ENCODE measurements at places on chromosomes 5 and 9. TPM values are rescaled to one million over a fixed set of nuclear protein-coding genes. Genes with fewer than 3 reads are reported as not detected.
A peak's percentile ranks its signal among the peaks of the same experiment; 100 is the strongest.

- DNase-seq: no peak
These were observed 6.5 kb downstream of the OGN start for GRCh38 chr9:92397853-92398252.

Gene P4HA2
- total RNA-seq: 217 TPM

DNA sequence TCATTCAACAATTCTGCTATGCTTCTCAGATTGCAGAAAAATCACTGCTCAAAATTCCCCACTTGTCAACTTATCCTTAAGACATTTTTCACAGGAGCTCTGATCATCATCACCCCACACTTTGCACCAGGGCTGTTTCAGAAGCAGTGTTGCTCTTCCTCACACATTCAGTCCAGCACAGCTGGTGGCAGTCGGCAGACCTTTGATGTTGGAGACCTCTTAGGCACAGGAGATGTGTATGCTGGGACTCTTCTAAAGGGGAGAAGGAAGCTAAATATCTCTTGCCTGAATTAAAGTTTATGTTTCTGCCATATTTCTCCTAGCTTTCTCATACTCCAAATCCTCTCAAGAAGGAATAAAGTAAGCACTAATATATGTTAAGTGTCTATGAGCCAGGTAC, 44.8 kb upstream of the SSBP2 start:
- no peak for DNase-seq

- no peak for DNase-seq
These were observed 47.3 kb upstream of the CEP78 start for GRCh38 chr9:78188594-78188993.

- DNase-seq: no peak
These were observed 665 bp upstream of the INSL4 start for GRCh38 chr9:5230554-5230953.

- no peak for DNase-seq
These were observed 113.2 kb upstream of the ELL2 start for GRCh38 chr5:96074870-96075269.

Gene SLC36A3
- not detected for total RNA-seq

GRCh38 chr5:59842999-59843398, 50.5 kb downstream of the PDE4D start:
- peak; percentile 42 for DNase-seq

GRCh38 chr5:37248421-37248969, 681 bp downstream of the CPLANE1 start:
- DNase-seq: peak; percentile 43

Gene DAB2IP
- total RNA-seq: 4.4 TPM

Gene MED27
- total RNA-seq: 34.9 TPM

- DNase-seq: no peak
These were observed 32.3 kb downstream of the TMEM174 start for GRCh38 chr5:73205305-73205704.

Gene SPATA31A3
- total RNA-seq: not detected

- no peak for DNase-seq
These were observed 62.3 kb downstream of the AP3B1 start for GRCh38 chr5:78232163-78232562.

GRCh38 chr9:125989524-125990180, 242.5 kb downstream of the PBX3 start:
- DNase-seq: no peak

Gene IL5
- not detected for total RNA-seq

DNA sequence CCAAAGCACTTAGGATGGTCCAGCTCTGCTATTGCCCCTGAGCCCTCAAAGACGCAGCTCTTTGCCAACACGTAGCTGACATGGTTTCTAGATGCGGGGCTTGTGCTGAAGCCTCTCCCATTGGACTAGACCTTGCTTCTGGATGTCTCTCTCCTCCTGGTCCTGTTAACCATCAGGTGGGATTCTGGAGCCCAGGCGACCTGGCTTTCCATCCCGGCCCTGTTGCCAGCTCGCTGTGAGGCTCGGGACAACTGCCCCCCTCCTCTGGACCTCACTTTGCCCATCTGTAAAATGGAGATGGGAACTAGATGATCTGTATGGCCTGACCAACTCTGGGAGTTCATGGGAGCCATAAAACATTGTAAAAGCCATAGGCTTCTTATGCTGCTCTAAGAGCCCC, 4.0 kb downstream of the DBH start:
- DNase-seq: no peak

DNA sequence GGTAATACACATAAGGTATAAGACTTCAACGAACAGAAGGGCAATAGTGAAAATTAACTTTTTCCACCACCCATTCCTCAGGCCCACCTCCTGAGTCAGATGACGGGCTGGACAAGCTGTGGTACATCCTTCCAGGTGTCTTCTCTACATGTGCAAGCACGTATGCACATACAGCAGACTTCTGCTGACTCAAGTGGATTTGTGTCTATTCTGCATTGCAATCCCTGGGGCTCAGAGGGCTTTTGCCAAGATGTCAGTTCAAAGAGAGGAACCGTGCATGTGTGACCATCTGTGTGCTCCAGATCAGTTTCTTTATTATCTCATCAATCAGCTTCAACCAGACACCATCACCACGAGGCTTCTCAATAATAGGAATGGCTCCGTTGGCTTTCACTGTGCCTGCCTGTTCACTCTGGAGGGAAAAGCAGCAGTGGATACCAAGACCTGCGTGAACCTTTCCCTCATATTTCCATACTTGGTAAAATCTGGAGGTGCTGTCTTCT, 288.4 kb downstream of the MTRR start:
- DNase-seq: no peak

DNA sequence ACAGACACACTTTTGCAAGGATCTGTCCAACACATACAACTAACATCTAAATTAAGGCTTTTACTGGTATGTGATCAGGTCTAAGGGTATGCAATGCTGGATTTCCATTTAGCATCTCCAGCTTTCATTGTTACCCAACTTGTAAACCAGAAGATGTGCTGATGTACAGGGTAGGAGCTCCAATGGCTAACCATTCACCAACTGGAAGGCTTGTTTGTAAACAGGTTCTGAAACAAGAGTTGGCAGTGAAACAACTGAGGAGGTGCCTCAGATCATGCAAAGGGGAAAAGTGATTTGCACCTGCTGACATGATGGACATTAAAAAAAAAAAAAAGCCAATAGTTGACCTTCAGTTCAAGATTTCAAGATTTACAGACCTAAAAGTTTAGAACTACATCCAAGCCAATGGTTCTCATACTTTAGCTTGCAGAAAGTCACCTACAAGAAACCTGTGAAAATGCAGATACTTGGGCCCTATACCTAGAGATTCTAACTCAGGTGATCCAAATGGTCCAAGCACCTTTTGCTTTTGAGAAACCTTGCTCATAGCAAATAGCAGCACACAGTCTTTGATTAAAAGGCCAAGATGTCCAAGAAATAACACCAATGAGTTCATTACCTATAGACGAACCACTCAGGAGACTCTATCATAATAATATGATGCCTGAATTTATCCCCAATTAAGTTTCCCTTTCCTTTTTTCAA, 64.0 kb upstream of the GLRX start:
- DNase-seq: no peak

Gene FOXD4L6
- not detected for total RNA-seq

All from LHCN-M2 (cell line).